ENCODE measurements at places on chromosomes 3 and 15.

GRCh38 chr3:42368861-42369260 is 41.5 kb downstream of the LYZL4 start:
- no peak for DNase-seq

GRCh38 chr3:50588759-50589433 is 19.6 kb downstream of the HEMK1 start:
- DNase-seq: peak; percentile 34

GRCh38 chr3:127107002-127107401 is 85.9 kb upstream of the PRR23E start:
- no peak for DNase-seq

- no peak for DNase-seq
These were observed 102.0 kb downstream of the LMLN start for GRCh38 chr3:198062068-198062465.

- peak; percentile 33 for DNase-seq
These were observed 307.1 kb upstream of the DPH6 start for GRCh38 chr15:35852818-35853624.

GRCh38 chr15:46312133-46312740 is 677.4 kb downstream of the SQOR start:
- DNase-seq: peak; percentile 54

- DNase-seq: peak; percentile 28
These were observed 91.0 kb downstream of the RAD18 start for GRCh38 chr3:8872261-8872660.

DNA sequence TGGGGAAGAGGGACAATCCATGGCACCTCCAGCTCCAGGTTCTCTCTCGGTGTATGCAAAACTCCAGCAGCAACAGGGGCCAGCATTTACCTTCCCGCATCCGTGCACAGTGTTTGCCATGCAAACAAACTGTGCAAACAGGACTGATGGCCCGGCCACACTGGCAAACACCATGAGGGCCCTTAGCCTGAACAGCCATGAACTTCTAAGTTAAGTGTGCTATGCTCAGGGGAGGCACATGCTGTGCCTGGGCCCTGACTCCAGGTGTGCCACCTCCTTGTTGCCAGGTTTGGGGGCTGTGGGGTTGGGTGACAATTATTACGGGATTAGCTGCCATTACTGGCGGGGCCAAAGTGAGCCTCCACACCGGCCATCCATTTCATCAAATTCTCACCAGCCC is 57.5 kb downstream of the CACNA2D2 start:
- no peak for DNase-seq

DNA sequence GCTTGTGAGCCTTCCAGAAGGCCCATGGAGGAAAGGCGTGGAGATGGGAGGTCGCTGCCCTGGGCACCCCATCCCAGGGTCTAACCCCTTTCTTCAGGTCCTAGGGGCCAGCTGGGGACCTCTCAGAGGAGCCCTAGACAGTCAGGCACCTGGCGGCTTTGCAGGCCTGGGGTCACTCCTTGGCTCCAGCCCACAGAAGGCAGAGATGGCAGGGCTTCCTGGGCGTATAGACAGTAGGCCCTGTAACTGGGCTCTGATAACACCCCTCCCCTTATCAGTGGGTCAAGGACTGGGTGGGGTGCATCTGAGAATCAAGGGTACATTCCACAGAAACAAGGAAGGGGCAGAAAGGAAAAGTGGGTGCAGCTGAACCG is 16.7 kb downstream of the ZDHHC19 start:
- DNase-seq: no peak

DNA sequence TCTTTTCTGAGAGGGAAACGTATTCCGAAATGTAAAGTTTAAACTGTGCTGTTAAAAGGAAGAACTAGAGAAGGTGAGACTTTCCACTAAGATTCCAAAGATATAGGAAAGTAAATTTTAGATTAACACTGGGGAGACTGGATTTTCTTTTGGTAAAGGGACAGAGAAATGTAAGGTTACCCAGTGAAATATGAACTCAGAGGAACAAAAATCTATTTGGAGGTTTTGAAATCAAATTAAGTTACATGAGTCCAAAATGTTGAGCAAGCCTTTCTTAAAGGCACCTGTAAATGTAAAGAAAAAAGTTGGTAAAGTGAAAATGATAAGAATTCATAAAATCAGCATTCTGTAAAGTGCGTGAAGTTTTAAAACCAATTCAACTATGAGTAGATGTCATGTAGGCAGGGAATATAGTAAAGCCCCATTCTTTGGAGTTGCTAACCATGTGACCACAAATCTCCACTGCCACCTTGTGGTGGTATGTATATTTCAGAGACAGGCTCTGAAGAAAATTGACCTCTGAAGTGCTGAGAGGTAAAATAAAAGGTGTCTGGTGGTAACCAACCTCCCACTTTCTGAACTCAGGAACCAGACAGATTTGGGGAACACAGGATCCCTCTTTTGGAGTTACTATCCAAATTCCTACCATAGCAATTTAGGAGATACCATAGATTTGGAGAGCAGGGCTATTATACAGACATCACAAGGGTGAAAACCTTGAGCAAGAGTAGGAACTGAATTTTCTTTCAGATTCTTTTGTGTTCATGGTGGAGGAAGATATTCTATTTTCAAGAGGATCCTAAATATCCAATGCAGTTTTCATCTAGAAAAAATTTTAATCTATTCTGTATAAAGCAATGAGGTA is 215.3 kb downstream of the ROBO2 start:
- peak; percentile 55 for DNase-seq

DNA sequence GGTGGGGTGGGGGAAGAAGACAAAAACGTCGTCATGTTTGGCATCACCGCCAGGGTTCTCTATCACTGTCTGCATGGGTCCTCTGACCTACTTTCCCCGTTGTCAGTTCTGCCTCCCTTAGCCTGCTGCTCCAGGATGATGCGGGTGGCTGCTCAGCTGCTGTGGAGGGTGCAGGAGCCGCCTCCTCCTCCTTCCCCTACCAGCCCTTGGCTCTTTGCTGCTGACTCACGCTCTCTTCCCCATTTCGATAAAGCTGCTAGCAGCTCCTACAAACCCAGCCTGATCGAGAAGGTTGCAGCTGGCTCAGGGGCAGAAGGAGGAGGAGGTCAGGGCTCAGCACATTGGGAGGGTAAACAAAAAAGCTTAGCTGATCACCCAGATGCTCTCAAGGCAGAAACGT is 49.5 kb upstream of the SEC13 start:
- DNase-seq: peak; percentile 42

- DNase-seq: peak; percentile 53
These were observed 21.6 kb downstream of the UACA start for GRCh38 chr15:70741677-70742293.

GRCh38 chr3:5423076-5423475 is 235.6 kb downstream of the EDEM1 start:
- DNase-seq: no peak

DNA sequence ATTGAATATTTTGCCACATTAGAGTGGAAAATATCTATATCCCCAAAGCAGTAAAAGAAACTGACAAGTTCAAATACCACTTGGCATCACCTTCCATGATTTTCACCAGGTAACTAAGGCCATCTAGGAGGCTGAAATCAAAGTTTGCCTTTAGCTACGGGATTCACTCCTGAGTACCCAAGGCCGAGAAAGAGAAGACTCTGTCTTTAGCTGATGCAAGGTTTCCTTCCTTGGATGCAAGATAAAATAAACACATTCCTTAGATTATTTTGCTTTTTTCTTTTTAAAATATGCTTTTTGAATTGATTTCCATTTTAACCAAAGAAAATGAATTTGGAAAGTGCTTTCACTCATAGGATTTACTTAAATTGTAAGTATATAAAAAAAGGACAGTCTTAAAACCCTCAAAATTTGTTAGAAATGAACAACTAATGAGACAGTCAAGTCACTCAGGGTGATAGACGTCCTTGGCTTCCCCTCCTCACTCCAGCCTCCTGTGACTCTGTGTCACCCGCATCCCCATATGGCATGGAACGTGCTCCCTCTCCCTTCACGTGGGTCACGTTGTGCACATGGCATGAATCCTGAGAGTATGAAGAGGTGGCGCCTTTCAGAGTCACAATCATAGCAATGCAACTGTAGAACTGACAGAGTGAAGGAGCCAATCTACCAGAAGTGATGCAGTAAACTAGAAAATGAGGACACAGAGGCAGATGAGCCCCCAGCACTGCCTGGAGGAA is 148.4 kb downstream of the RTP4 start:
- peak; percentile 51 for DNase-seq

DNA sequence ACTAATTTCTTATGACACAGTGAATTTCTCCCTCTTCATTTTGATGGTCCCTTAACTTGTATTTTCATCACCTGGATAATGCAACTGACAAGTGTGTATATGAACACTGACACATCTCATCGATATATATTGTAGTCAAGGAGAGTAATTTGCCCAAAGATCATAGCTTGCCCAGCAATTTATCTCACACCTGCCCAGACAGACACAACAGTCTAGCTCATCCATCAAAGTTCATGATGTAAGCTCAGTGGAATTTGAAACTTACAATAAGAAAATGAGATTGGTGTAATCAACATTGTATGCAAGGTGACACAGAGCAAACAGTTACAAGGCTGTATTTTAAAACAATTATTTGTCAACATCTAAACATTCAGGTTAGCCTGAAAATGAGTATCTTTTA is 805.8 kb downstream of the NAALADL2 start:
- no peak for DNase-seq

- DNase-seq: no peak
These were observed 101.0 kb downstream of the PEX5L start for GRCh38 chr3:179935710-179936109.

GRCh38 chr3:58659051-58659675 is 7.4 kb downstream of the FAM3D start:
- DNase-seq: peak; percentile 42

GRCh38 chr3:42351207-42351606 is 59.2 kb downstream of the LYZL4 start:
- peak; percentile 67 for DNase-seq

- no peak for DNase-seq
These were observed 109.5 kb downstream of the PEX5L start for GRCh38 chr3:179927191-179927590.

DNA sequence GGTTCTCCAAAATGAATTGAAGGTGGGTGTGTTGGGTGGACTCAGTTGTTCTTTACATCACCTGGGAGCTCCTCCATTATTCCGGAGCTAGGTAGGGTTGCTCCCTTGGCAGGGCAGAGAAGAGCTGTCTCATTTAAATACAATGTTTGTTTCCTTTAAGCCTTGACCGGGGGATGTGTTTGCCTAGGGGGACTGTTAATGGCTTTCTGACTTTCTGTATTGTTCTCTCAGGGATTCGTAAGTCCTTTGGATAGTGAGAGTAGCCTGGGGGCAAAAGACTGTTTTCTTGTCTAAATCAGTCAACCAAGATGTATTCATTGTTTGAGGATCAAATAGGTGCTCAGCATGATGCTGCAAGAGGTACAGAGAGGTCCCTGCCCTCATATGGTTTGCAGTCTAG is 71.1 kb downstream of the CDAN1 start:
- DNase-seq: no peak

DNA sequence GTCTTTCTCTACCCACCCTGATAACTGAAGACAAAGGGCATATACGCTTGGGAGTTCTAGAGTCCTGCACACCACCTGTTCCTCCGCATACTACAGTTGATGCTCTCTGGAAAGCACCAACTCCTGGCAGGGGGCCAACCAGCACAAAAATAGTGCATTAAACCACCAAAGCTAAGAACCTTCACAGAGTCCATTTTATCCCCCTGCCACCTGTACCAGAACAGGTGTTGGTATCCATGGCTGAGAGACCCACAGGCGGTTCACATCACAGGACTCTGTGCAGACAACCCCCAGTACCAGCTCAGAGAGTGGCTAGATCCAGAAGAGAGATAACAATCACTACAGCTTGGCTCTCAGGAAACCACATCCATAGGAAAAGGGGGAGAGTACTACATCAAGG is 114.4 kb upstream of the POU1F1 start:
- DNase-seq: no peak

- no peak for DNase-seq
These were observed 40.2 kb downstream of the TMEM212 start for GRCh38 chr3:171883257-171883892.

DNA sequence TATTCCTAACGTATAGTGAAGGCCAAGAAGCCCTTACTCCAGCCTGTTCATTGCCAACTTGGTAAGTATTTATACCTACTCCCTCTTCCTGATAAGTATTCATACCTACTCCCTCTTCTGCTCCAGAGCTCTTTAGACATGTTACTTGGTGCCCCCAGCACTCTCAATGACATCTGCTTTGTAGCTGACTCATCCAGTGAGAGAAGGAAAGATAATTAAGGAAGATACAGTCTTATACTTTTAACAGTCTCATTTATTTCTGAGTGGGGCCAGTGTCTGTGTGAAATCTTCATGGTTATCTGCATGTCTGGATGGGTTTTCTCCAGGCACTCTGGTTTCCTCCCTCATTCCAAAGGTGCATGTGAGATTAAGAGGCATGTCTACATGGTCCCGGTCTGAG is 698.7 kb downstream of the FHIT start:
- peak; percentile 9 for DNase-seq

- no peak for DNase-seq
These were observed 1.1 kb upstream of the WDR5B start for GRCh38 chr3:122416966-122417365.

GRCh38 chr3:150589759-150590158 is 13.4 kb upstream of the SELENOT start:
- DNase-seq: peak; percentile 3

- peak; percentile 98 for DNase-seq
These were observed 60.3 kb downstream of the RGMA start for GRCh38 chr15:93028632-93029213.

GRCh38 chr3:134749802-134750553 is 45.1 kb upstream of the EPHB1 start:
- DNase-seq: no peak

DNA sequence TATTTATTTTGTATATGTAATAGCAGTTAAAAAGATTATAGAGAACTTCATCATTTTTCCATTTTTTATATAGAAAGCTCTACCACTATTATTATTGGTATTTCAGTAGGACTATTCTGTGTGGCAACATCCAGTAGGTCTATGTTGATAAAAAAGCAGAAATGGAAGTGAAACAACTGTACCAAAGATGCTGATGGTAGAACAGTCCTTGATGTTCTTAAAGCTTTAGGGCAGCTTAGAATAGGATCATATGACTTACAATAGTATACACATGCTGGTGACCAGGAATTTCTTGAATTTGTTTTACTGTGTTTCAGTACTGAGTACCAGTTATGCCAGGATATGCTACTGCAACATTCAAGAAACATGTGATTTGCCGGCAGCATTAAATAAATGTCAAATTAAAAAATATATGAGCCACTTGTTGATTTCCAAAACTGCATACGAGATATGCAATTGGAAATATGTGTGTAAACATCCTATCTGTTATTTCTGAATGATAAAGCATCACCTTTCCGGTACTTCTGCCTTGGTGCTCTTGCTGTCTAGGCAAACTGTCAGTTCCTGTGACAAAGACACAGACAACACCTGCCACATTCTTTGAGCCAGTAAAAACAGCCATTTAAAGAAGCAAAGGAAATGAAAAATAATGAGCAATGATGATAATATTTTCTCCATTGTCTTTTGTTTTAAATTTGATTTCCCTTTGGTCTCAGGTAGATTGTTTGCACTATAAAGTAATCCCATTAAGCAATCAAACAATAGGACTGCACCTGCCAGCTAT is 649.2 kb downstream of the ZPLD1 start:
- no peak for DNase-seq
